ENCODE measurements at places on chromosomes 3 and 15.

- DNase-seq = no peak
These were observed 83.5 kb downstream of the EOMES start for GRCh38 chr3:27638594-27638993.

DNA sequence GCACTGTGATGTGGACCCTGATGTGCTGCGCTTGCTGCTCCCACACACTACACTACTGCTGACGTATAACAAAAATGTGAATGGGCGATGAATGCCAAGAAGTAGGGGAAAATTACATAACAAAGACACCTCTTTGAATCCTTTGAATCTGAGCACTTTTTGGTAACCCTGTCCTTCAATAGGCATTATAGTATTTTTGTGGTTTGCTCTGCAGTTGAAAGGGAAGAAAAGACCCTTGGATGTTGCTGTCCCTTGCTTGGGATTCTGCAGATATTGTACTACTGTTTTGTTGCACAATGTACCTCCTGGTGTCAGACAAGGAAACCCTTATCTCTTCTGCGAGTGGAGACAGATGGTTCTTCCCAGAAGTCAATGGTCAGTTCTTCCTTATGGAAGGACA is 124.8 kb upstream of the UBE3A start:
- DNase-seq = no peak

DNA sequence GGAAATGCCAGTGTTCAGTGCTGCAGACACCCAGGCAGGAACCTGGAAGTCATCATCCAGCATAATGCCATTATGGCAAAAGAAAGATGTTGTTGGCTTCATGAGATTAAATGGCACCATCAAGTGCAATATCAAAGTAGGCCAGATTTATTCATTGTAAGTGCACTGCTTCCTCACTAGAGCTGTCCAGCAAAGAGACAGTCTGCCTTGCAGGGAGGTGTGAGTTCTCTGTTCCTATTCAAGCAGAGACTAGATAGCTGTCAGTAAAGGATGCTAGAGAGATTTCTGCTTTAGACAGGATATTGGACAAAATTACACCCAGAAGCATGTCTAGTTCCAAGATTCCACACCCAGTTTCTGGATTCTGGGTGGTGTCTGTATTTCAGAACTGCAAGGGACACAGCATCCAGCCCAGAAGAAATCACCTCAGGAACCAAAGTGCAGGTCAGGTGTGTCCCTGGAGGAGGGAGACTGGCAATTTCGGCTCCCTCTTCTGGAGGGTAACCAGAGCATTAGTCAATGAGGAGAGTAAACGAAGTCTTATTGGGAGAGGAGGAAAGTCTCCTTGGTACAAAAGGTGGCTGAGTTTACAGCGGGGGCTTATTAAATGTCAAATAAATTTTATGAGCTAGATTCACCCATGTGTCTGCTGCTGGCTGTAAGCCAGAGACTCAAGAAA is 377.3 kb downstream of the EPHB1 start:
- no peak for DNase-seq

GRCh38 chr3:112472691-112473090 is 26.6 kb downstream of the BTLA start:
- no peak for DNase-seq

DNA sequence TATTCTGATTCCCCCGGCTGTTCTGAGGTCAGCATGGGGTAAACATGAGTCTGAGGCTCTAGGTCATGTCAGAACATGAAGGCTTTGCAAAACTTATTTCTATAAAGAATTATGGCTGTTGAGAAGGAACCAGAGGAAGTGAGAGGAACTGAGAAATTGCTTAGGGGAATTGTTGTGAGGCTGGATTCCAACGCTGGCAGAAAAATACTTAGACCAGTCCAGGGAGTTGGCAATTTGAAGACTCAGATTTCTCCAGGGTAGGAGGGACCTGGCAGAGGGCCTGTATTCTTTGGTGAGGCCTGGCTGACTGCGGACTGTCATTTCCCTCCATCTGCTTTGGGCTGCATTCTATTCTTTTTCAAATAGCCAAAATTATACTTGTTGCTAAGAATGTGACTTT is 155.5 kb downstream of the PLD1 start:
- DNase-seq = no peak

- no peak for DNase-seq
These were observed 4.5 kb downstream of the MESP2 start for GRCh38 chr15:89780601-89781000.

GRCh38 chr3:85760342-85760741 is 801.6 kb downstream of the CADM2 start:
- no peak for DNase-seq

DNA sequence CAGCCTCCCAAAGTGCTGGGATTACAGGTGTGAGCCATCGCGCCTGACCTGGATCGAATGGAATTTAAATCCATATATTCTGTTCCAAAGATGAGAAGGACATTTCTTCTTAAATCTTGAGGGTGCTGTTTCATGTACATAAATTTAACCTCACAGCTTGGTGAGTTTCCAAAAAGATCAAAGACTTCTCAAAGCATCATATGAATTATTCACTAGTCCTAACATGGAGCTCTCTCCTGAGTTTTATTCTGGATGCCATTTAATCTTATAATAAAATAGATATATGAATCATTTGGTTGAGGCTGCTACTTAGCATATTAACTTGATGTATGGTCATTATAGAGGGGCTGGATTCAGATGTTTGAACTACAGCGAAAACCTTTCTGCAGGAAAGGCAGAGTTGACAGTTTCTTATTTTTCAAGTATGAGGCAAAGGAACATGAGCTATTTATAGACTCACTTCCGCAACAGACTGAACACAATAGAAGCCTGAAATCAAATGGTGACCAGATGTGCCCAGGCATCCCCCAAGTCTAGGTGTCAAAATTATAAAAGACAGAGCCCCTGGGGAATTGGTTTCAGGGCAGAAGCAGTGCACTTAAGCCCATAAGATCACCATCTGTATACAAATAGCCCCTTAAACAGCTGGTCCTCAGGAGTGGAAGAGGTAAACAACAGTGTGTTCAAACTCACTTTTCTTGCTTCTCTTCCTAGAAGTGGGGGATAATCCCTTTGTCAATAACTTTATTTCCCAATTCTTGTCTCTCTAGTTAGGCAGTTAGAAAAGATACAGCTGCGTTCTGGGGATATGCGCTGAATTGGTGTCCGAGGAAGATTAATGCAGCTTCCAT is 29.7 kb downstream of the STARD9 start:
- DNase-seq = no peak

DNA sequence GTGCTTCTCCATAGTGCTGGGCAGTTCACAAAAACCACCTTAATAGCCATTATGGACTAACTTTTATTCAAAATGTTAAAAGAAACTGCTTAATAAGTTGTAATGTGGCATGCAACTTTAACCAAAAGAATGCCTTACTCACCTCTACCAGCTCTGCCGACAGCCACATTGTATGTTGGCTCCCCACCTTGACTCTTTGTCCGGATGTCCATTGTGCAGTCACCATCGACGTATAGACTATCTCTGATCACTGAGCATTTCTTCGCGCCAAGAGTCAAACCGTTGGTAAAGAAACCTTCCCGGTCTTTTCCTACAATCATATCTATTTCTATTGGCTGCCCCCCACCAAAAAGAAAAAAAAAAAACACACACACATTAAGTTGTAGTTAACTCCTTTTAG is 2.5 kb downstream of the PFN2 start:
- DNase-seq = no peak

GRCh38 chr3:25662736-25663320 is 1.9 kb downstream of the TOP2B start:
- DNase-seq = no peak

GRCh38 chr3:100076731-100077529 is 37.4 kb downstream of the FILIP1L start:
- no peak for DNase-seq

- no peak for DNase-seq
These were observed 109.5 kb downstream of the AKAP13 start for GRCh38 chr15:85489773-85490493.

GRCh38 chr3:45950686-45951600 is 7.7 kb downstream of the CXCR6 start:
- no peak for DNase-seq

- no peak for DNase-seq
These were observed 10.9 kb downstream of the SEMA3F start for GRCh38 chr3:50165910-50166538.

DNA sequence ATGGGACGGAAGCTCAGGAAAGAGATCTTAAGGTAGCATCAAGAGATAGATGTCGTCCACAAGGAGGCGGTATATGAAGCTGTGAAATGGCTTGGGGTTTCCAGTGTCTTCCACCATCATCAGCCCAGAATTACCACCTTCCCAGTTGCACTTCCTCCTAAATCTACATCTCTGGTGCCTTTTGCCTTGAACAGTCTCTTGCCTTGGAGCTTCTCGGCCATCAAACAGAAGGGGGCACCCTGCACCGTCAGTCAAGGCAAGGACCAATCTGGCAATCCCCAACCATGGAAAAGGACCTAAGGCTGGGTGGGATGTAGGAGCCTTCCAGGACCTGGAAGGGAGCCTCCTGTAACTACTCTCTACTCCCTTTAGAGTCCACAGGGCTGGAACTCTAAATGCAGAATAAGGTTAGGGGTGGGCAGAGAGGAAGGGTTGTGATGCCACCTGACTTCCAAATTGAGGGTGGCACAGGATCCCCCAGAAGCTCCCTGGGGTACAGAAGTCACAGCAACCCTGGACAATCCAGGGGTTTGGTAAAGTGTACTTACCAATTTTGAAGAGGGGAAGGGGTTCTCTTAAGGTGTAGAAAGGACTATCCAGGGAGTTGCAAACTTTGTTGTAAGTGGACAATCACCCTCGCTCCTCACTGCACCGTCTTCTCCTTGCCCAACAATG is 1.0 kb upstream of the RYR3 start:
- no peak for DNase-seq

- no peak for DNase-seq
These were observed 27.3 kb downstream of the ALDH1L1 start for GRCh38 chr3:126152901-126153694.

DNA sequence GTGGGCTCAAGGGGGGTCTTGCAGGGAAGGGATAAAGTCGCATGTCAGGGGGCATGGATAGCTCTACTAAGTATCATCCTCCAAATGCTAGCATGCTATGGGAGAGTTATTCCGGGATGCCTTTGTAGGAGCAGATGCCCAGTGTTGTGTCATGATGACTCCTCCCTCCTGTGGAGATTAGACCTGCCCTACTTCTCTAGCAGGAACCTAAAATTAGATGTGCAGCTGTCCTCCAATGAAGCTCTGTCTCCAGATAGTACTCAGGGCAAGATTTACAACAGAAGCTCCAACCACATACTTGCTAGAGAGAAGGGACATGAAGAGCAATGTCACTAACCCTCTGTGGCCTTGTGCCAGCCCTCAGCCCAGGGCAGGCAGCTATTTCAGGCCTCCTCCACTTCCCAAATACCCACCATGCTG is 82.5 kb downstream of the AGBL1 start:
- DNase-seq = no peak

- DNase-seq = no peak
These were observed 74.2 kb upstream of the GCNT3 start for GRCh38 chr15:59537403-59537802.

GRCh38 chr3:143060906-143061305 is 58.7 kb upstream of the CHST2 start:
- no peak for DNase-seq

DNA sequence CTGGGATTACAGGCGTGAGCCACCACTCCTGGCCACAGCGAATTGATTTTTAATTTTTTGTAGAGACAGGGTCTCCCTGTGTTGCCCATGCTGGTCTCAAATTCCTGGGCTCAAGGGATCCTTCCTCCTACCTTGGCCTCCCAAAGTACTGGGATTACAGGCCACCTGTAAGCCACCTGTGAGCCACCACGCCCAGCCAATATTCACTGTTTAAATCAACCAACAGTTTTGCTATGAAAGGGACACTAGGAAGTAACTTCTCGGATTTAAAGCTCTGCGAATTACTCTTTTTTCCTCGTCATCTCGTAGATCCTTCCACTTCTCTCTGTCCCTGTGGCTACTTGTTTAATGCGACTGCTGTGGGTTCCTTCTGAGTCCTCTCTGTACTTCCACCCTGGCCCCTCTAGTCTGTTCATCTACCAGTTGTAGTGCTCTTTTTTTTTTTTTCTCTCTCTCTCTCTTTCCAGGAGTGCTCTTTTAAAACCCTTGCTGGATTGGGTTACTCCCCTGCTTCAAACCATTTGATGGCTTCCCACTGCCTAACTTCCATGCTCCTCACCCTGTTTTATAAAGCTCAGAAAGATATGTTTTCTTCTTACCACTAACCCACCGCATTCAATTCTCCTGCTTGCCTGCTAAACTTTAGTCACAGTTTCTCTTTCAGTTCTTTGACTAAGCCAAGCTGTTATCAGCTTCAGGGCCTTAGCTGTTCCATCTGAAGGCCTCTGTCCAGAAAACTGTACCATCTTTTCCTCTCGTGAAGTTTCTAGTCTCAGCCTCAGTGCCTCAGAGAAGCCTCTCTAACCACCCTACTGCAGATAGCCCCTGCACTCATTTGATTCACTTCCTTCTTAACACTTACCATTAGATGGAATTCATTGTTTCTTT is 12.4 kb downstream of the RTF1 start:
- no peak for DNase-seq

- DNase-seq = no peak
These were observed 127.0 kb downstream of the MBNL1 start for GRCh38 chr3:152395764-152396163.

DNA sequence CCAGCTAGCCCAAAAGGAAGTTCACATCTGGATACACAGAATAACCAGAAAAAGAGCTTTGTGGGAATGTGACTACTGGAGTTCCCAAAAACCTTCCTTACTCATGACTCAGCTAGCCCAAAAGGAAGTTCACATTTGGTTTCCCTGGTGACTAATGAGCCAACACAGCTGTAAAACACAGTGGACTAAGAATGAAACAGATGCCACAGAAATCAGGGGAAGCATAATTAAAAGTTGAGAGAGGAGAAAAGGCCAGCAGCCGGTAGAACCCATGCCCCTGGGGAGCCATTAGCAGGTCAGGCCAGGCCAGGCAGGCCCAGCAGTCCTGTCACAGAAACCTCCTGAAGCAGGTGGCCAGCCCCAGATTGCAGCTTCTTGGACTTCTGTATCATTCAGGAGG is 130.3 kb downstream of the GHSR start:
- peak; percentile 9 for DNase-seq

DNA sequence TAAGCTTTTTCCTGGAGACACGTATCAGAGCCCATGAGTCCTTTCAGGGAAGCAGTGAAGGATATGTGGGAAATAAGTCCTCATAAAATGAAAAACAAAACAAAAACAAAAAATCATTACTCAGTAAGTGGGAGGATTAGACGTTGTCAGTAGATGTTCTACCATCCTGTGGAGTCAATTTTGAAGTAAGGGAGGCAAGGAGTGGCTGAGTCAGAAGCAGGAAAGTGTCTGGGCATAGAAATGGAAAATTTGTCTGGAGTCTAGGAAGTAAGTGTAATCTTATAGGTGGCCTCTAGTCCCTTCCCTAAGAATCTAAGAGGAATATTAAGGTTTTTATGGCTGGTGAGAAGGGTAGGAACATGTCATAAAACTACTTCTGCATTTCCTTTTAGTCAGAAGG is 339.8 kb upstream of the SEMA6D start:
- no peak for DNase-seq

- no peak for DNase-seq
These were observed 138.8 kb downstream of the BBX start for GRCh38 chr3:107661447-107662123.

- DNase-seq = no peak
These were observed 56.3 kb downstream of the BDH1 start for GRCh38 chr3:197499427-197499826.

All from cortex of kidney (tissue), 1 donor.